Left renal pelvis (tissue), 4 donors: ENCODE measurements at places on chromosomes 7 and 10. TPM values are rescaled to one million over a fixed set of nuclear protein-coding genes. Genes with fewer than 3 reads are reported as not detected.

FOXK1 gene
- 17.4 TPM for polyA plus RNA-seq

DNA sequence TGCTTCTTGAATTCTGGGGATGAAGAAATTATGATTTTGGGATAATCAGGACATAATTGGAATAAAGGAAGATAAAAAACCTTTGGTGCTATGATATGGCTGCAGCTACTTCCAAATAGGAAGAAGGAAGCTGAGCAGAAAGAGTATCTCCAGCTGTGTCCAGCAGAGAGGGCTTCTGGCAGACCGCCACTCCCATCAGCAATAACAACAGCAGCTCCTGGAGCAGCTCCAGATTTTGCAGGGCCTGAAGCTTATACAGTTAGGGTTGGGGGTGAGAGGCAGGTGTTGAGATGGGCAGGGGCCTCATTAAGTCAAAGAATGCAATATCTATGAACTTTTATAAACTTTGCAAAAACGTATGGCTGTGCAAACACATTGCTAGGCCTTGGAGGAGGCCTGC is 62.3 kb downstream of the C10orf120 start:
- no peak for DNase-seq

GRCh38 chr10:116490028-116490662 is 55.6 kb upstream of the PNLIP start:
- DNase-seq: no peak

GRCh38 chr7:47204709-47205108 is 377.2 kb downstream of the TNS3 start:
- DNase-seq: no peak

GRCh38 chr10:59781511-59781910 is 28.3 kb upstream of the MRLN start:
- no peak for DNase-seq

- no peak for DNase-seq
Measured at GRCh38 chr7:691361-692045, 35.0 kb upstream of the DNAAF5 start.

GRCh38 chr10:4733150-4733842 is 92.7 kb upstream of the AKR1E2 start:
- DNase-seq: no peak

DNA sequence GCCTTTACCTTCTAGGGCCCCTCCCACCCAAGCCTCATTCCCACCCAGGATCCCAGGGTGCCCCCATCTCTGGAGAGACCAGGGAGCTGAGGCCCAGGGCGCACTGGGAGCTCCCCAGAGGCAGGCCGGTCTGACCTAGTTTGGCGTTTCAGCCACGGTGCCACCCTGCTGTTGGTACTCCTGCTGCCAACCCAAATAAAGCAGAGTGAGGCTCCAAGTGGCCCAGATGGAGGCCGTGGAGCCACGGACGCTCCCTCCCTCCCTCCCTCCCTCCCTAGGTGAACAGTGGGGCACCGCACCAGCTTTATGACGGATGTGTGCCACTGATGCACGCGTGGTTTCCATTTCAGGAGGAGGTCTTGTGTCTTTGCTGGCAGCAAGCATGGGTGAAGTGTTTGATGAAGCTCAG is 1.8 kb downstream of the INPP5A start:
- DNase-seq: no peak

FFAR4 gene
- polyA plus RNA-seq: not detected

- no peak for DNase-seq
Measured at GRCh38 chr10:127715249-127715648, 21.7 kb upstream of the FOXI2 start.

TFEC gene
- polyA plus RNA-seq: 24.0 TPM

GRCh38 chr7:2913760-2914387 is 69.8 kb upstream of the GNA12 start:
- no peak for DNase-seq

- no peak for DNase-seq
Measured at GRCh38 chr10:49183596-49184542, 4.3 kb downstream of the TMEM273 start.

DNA sequence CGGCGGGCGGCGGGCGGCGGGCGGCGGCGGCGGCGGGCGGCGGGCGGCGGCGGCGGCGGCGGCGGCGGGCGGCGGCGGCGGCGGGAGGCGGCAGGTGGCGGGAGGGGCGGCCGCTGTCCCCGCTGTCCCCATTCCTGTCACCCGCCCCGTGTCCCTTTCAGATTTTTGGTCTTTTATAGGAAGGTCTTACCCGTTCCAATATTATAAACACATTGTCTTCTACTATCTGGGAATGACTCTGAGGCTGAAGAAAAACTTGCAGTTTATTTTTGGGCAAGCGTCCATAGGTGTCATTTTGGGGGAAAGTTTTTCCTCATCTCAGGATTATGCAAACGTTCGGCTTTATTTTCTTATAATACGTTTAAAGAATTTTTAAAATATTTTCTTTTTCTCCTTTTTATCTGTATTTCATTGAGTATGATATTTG is 578 bp downstream of the ZNF713 start:
- DNase-seq: no peak

DNA sequence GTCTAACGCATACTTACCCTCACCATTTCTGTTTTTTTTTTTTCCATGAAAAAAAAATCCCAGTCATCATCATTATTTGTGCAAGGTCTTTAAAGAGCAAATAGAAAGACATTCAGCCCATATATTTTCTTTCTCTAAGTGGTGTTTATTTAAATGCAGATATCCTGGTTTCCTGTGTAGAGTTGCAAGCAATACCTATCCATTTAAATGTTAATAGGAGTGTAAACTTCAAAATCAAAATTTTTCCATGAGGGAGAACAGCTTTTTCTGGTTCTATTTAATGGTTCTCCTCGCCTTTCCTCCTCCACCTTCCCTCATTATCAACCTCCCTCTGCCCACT is 120.1 kb upstream of the AGK start:
- DNase-seq: no peak

GRCh38 chr10:29239569-29240472 is 49.0 kb upstream of the LYZL1 start:
- no peak for DNase-seq

EN2 gene
- polyA plus RNA-seq: 0.04 TPM

MEST gene
- polyA plus RNA-seq: 647 TPM

CCDC3 gene
- polyA plus RNA-seq: 13.8 TPM

DNA sequence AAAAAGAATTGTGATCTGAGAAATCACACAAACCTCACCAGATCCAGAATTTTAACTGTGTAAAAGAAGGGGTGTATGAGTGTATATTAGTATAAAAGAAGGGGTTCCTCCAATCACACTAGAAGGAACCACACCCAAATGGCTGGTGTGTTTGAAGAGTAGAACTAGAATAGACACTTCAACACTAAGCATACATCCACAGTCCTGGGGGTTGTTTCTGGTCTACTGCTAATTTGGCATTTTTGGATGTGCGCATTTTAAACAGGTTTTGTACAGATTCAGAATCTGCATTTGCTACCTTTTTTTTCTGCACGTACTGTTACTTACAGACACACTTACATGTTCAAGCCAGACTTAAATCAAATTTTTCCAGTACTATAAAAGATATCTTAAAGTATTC is 64.6 kb downstream of the PDE1C start:
- DNase-seq: no peak

- no peak for DNase-seq
Measured at GRCh38 chr10:88028072-88028471, 164.6 kb downstream of the PTEN start.

- DNase-seq: no peak
Measured at GRCh38 chr10:77678146-77678545, 40.5 kb upstream of the KCNMA1 start.

- no peak for DNase-seq
Measured at GRCh38 chr10:116699471-116700150, 42.8 kb downstream of the HSPA12A start.

DNA sequence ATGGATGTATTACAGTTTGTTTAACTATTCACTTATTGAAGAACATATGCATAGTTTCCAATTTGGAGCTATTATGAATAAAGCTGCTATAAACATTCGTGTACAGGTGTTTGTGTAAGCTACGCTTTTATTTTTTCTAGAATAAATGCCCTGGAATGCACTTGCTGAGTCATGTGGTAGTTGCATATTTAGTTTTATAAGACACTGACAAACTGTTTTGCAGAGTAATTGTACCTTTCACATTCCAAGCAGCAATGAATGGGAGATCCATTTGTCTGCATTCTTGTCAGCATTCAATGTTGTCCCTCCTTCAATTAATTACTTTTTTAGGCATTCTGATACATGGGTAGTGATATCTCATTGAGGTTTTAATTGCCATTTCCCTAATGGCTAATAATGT is 373.6 kb upstream of the GHITM start:
- no peak for DNase-seq

GRCh38 chr7:25360451-25360850 is 132.2 kb upstream of the NPVF start:
- DNase-seq: no peak

GPR22 gene
- polyA plus RNA-seq: 0.43 TPM

- no peak for DNase-seq
Measured at GRCh38 chr10:106175760-106176377, 988.6 kb downstream of the SORCS1 start.

DNA sequence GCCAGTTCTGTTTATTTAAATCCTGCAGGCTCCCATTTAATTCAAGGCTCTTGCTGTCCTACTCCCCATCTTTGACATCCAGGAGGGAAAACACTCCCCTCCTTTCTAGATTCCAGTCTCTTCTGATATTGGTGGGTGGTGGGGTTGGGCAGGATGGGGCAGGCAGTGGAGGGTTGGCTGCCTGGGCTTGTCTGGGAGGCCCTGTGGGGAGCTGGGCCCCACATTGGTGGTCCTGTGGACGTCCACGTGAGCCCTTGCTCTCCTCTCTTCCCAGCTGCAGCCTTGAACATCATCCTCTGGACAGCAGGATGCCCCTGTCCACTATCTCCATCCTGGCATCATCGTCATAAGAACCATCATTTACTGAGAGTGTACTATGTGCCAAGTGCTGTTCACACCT is 108.9 kb upstream of the PCBD1 start:
- no peak for DNase-seq

- DNase-seq: no peak
Measured at GRCh38 chr7:44380831-44381493, 55.6 kb upstream of the CAMK2B start.

DNA sequence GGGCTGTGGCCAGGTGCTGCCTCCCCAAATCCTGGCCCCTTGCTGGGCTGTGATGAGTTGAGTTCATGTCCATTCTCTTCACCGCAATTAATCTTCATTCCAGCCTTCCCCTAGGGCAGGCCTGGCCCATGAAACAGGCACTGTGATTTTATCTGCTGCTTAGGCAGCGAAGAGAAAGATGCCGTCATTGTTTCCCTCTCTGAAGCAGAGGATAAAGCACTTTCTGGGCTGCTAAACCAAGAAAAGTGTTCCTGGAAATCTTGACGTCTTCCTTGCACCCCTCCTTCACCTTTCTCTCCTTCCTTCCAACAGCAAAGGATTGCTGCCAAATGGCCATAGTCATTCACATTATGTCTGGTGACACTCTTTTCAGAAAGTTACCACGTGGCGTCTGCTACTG is 265.9 kb downstream of the ZEB1 start:
- no peak for DNase-seq

CPN1 gene
- polyA plus RNA-seq: 0.45 TPM

LEP gene
- not detected for polyA plus RNA-seq

- no peak for DNase-seq
Measured at GRCh38 chr10:100436255-100436654, 26.6 kb upstream of the WNT8B start.

DNA sequence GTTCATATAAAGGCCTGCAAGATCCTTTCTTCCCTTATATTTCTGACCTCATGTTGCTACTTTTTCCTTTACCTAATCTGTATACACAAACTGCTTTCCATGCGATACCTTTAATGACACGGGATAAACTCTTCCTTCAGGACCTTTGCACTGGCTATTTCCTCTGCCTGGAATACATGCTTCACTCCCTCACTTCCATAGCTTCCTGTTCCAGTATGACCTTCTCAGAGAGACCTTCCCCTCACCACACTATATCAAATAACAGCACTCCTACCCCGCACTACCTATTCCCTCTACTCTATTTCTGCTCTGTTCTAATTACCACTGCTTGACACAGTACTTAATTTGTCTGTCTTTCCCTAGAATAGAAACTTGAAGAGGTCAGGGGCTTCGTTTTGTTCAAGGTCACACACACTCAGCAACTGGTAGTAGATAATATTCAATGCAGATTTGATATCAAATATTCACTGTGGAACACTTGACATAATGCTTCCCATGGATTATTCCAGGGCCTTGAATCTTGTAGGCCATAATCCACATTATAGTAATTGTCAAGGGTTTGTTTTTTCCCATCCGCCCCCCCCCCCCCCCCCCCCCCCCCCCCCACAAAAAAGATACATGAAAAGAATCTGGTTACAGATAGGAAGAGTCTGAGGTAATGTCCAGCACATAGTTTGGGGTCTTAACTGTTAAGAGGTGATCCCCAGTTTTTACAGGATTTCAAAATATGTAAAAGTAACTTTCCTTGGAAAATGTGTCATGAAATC is 11.1 kb downstream of the SYPL1 start:
- no peak for DNase-seq

GRCh38 chr7:47846138-47846836 is 102.0 kb downstream of the PKD1L1 start:
- no peak for DNase-seq

SOSTDC1 gene
- polyA plus RNA-seq: 51.4 TPM

GRID2IP gene
- 1.2 TPM for polyA plus RNA-seq

GRCh38 chr10:50561266-50561665 is 62.5 kb downstream of the SGMS1 start:
- no peak for DNase-seq

DNA sequence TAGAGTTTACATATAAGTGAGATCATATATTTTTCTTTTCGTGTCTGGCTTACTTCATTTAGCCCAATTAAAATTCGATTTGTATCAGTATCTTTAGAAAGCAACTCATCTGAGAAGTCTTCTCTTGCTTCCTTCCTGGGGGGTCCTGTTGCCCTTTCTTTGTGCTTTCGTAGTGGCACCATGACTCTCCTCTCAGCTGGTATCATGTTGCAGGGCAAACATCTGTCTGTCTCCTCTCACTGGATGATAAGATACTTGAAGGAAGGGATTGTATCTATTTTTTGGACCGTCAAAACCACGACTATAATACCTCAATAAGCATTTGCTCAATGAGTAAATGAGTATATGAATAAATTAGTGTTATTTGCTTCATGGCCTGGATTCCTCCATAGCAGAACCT is 382.5 kb upstream of the SORCS1 start:
- no peak for DNase-seq

DNA sequence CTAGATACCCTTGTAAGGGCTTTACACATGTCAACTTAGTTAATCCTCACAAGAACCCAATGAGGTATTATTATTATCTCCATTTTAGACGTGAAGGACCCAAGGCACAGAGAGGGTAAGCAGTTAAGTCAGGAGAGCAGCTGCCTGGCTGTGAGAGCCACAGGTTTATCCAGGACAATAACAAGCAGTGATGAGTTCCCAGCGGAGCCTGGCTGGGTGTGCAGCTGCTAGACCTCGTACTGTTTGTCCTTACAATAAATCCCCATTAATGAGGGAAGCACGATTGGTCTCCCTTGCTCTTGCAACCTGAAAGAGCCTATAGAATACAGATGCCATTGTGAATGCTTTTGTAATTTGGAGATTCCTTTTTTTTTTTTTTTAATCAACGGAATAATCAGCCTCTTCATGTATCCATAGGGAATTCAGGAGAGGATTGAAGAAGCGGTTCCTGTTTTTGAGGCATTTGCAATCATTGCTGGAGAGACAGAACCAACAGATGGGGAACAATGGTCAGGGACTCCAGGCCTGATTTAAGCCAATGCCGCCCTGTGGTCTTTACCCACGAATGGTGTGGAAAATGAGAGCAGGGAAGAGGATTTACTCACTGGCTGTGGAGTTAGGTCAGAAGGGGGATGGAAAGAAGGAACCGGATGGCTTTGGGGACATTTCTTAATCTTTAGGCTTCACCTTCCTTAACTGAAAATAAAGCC is 12.3 kb upstream of the ASB4 start:
- DNase-seq: no peak
